ENCODE measurements at places on chromosomes 1 and 21.

- no peak for DNase-seq
Observed at GRCh38 chr1:147892731-147893214, 9.8 kb upstream of the GJA8 start.

- DNase-seq, result no peak
Observed at GRCh38 chr1:8598060-8598724, 219.2 kb downstream of the RERE start.

DNA sequence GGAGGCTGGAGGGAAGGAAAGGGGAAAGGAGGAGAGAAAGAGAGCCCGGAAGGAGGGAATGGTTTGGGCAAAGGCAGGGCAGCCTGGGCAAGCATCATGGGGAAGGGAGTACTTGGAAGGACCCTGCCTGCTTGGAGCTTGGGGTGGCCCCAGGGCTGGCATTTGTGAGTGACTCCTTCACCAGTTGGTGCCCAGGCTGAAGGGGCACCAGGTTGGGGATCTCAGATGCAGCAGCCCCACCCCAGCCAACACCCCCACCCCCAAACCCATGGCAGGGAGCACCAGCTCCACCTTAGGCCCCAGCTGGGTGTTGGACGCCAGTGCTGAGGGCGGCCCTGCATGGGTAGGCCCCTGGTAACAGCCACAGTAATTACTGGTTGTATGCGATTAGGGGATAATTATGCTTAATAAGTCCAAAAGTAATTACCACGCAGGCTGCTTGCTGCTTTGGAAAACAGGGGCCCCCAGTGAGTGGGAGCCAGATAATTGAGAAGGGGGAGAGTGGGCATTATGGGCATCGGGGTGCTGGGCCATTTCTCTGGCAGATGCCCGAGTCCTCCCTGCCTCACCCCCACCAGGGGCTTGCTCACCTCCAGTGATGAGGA, 78.3 kb downstream of the VWA5B1 start:
- no peak for DNase-seq

- DNase-seq, result no peak
Observed at GRCh38 chr1:182507685-182508084, 57.7 kb downstream of the RGSL1 start.

- no peak for DNase-seq
Observed at GRCh38 chr1:112317611-112318062, 78.4 kb upstream of the CTTNBP2NL start.
